ENCODE measurements at places on chromosomes 13 and 19.
A peak's percentile ranks its signal among the peaks of the same experiment; 100 is the strongest.

DNA sequence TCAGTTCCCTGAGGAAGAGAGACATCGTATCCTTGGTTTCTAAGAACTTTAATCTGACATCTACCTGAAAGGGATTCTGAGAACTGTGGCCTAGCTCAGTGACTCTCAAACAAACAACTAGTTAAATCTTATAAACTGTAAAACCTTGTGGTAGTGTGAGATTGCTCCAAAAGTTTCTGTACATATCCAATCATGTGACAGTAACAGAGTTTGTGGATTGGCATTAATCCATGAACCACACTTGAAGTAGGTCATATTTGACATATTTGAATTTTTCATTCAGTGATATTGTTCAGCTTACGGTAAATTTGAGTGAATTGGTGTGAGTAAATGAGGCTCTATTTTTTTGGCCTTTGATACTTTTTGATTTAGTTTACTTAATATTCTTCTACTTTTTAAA is 15.0 kb downstream of the TDRD3 start:
- no peak for DNase-seq

- no peak for DNase-seq
Observed at GRCh38 chr19:1310853-1311180, 25.1 kb downstream of the EFNA2 start.

GRCh38 chr19:16016226-16017137 is 59.8 kb upstream of the TPM4 start:
- DNase-seq, result no peak

GRCh38 chr13:37716420-37717195 is 118.0 kb upstream of the POSTN start:
- DNase-seq, result no peak

DNA sequence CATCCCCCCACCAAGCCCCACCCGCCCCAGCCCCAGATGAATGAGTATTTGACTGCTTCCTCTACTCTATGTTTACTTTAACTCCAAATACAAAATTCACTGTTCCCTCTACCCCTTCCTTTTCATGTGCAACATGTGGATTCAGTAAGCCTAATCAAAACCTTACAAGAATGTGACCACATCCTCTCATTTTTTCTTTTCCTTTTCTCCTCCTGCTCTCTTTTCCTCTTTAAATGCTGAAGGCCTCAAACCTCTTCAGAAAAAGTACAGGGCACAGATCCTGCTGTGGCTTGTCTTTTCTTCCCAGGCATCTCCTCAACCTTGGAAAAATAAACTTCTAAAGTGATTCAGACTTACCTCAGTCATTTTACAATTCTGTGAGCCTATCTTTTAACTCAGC is 119.0 kb downstream of the MYCBP2 start:
- DNase-seq, result no peak

- DNase-seq, result no peak
Observed at GRCh38 chr13:45064889-45065288, 55.4 kb upstream of the GTF2F2 start.

- peak; percentile 4 for DNase-seq
Observed at GRCh38 chr13:87923753-87924152, 252.6 kb downstream of the SLITRK5 start.

DNA sequence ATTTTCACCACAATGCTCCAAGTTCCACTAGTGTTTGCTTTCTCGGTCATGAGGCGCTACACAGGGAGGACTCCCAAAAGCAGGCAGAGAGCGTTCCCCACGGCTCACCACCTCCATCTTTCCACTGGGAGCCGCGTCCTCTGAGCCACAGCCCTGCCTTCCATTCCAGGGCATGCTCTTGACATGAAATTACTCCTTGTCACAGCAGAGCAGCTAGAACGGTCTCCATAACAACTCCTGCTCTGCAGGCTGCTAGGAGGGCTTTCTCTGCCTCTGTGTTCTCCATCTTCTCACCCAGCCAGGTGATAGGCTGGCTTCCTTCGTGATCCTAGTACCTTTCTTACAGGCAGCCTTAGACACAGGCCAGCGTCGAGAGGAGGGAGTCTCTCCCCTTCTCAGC is 171.8 kb upstream of the UBL3 start:
- no peak for DNase-seq

GRCh38 chr19:6433663-6434062 is at the start of gene SLC25A41:
SLC25A41 (minus strand) TSS chr19:6433763; CDS start chr19:6433693, 70 bp downstream.
- no peak for DNase-seq

- no peak for DNase-seq
Observed at GRCh38 chr19:48283908-48284307, 14.0 kb downstream of the ZNF114 start.

GRCh38 chr13:87680298-87680697 is 9.1 kb downstream of the SLITRK5 start:
- DNase-seq, result no peak

- no peak for DNase-seq
Observed at GRCh38 chr13:79735228-79735627, 254.3 kb downstream of the NDFIP2 start.

DNA sequence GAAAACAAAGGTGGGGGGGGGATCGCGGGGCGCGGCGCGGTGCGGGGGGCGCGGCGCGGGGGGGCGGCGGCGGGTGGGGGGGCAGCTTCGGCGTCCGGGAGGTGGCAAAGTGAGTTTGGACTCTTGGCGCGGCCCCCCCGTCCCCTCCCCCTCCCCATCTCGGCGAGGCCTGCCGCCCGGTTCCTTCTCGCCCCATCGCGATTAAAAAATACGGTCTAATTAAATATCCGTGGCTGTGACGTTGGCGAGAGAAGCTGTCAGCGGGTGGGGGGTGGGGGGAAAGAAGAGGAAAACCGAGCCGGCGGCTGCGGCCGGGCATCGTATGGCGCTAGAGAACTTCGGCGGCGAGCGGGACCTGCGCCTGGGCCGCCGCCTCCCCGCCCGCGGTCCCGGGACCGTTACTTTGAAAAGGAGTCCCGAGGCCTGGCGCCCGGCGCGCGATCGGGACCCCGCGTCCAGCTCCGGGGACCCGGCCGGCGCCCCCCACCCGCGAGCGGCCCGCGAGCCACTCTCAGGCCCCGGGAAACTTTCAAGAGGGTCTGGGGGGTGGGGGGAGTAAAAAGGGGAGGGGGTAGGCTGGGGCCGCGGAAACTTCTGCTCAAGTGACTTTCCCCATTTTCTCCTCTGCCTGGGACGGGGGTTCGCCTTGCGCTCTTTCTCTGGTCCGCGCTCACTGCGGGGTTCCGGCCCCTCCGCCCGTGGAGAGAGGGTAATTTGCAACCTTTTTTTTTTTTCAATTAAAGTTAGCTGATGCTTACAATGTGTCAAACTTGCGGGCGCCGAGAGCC is 146.3 kb upstream of the ZNF536 start:
- DNase-seq, result no peak

DNA sequence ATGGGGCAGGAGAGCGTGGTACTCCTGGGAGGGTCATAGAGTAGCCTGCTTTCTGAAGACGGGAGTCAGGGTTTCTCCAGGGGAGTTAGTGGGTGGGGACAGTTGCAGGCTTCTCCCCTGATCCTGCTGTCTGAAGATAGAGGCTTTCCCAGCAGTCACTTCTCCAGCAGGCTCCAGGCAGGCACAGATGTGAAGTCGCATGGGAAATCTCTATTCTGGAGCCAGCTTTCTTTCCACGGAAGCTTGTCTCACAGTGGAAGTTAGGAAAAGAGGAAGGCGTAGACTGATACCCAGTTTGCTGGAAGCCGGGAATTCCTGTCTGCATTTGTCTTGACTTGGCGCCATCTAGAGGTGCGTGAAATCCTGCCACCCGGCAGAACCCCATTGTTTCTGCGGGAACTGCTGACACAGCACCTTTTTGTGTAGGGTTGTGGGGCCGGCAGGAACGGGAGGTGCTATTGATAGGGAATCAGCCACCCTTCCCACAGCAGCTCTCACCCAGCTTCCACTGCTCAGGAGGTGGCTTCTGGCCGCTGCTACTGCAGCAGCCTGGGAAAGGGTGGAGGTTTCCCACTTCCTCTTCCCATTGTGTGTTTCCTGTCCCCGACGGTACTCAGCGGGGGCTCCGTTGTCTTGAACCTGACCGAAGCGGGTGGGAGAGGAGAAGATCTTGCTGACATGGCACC is 28.5 kb upstream of the NPAS1 start:
- peak; percentile 66 for DNase-seq

- DNase-seq, result no peak
Observed at GRCh38 chr19:35786299-35787160, 11.2 kb downstream of the ARHGAP33 start.

DNA sequence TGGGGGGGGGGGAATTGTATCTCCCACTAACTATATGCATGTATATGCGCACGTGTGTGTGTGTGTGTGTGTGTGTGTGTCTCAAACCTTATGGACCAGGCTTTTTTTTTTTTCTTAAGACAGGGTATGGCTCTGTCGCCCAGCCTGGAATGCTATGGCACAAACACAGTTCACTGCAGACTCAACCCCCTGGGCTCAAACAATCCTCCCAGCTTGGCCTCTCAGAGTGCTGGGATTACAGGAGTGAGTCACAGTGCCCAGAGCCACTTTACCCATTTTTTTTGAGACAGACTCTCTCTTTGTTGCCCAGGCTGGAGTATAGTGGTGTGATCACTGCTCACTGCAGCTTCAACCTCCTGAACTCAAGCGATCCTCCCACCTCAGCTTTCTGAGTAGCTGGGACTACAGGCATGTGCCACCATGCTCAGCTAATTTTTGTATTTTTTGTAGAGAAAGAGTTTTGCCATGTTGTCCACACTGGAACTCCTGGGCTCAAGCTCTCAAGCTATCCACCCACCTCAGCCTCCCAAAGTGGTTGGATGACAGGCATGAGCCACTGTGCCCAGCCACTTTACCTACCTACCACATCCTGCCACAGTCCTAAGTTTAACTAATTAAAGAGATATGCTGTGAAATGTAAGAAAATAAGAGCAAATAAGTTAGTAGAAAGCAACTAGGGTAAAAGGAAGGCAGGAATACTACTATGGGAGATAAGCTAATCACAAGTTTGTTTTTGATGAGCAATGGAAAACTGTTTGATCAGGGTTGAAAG is 2.4 kb downstream of the ZMYM5 start:
- DNase-seq, result no peak

DNA sequence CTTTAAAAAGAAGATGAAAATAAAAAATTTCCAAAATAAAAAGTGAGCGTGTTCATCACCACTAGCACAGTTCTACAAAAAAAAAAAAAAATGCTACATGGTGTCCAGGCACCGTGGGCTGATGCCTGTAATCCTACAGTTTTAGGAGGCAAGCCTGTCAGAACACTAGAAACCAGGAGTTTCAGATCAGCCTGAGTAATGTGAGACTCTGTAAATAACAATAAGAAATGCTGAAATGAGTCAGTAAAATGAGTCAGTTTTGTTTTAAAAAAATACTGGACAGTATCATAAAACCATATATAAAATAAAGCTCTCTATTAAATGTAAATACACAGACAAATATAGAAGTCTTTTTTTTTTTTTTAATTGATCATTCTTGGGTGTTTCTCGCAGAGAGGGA is 30.0 kb downstream of the ZNF91 start:
- DNase-seq, result no peak

DNA sequence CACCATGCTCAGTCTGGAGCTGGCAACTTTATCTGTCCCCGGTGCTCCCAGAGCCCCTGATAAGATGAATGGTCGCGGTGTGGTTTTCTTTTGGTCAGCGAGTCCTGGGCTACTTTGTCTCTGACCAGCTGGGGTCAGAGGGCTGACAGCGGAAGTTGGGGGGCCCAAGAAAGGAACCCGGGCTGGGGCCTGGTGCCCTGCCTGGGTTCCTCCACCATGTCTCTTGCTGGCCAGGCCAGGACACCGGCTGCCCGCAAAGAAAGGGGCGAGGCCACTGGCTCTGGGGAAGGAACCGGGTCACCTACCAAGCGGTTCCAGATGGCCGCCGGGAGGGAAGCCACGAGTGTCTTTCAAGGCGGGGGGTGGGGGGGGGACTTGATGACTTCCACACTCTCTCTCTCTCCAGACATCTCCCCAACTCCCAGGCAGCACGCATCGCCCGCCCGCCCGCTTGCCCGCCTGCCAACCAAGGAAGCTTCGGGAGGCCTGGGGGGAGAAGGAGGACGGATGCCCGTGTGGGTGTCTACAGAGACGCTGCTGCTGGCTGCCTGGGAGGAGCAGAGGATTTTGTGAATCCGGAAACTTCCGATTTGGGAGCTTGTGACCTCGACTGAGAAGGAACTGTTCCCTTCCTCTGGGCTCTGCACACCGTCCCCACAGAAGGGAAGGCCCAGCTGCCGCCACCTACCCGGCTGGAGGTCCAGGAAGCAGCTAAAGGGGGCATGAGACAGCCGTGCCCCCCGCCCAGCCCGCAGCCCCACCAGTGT is 1.1 kb downstream of the PIP5K1C start:
- DNase-seq, result no peak

DNA sequence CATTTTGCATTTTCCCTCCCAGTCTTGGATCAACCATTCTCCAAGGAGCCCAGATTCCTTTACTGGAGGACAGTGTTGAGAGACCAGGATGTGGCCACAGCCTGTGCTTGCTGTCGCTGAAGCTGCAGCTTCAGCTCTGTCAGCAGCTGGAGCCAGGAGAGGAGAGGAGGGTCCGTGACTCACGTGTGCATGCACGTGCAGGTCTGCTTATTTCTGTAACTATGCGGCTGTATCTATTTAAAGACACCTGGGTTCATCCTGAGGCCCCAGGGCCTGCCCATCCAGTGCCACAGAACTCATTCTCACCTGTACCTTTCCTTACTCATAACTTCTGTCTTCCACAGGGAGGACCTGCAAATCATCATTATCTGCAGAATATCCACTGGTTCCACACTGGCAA is 8.2 kb upstream of the LAMP1 start:
- no peak for DNase-seq

DNA sequence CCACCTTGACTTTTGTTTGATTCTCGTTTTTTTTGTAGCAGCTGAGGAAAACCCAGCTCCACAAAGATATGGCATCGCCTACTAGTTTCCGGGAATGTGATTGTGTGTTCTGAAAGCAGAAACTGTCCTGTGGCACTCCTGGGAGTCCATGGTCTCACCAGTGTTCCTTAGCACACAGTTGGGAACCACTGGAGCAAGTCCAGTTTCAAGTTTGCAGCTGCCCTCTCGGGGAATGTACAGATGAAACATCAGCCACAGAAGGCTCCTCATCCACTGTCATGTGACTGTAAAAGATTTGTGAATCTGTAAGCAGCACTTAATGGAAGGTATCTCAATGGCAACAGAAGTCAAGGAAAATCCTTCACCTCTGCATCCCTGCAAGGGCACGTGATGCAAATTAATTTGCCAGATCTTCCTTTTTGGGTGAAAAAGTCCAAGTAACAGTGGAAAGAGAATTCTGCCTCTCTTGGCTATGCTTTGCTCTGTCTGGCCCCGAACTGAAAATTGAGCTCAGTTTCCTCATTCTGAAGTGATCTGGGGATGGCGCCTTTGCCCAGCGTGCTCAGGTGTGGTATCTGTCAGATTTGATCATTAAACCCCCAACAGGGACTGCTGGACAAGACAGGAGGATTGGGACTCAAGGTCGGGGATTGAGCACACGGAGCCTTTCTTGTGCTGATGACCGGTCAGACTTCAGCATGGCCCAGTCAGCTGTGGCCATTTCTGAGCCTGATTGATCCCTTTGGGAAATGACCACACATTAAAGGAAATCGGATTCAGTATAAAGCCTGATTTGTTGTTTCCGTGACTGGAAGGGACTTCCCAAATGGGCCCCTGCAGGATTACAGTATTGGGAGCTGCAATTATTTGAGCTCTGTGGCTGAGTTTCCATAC is 58.8 kb downstream of the ING1 start:
- DNase-seq, result no peak

GRCh38 chr13:21837841-21838551 is 167.1 kb downstream of the FGF9 start:
- no peak for DNase-seq

Measured in NCI-H187 (cell line).